Hematopoietic multipotent progenitor cell (in vitro differentiated cells): ENCODE measurements at places on chromosomes 11 and 22. TPM values are rescaled to one million over a fixed set of nuclear protein-coding genes. Genes with fewer than 3 reads are reported as not detected.
A peak's percentile ranks its signal among the peaks of the same experiment; 100 is the strongest.

GRCh38 chr11:19954899-19955298 is 205.4 kb downstream of the DBX1 start:
- no peak for DNase-seq

- DNase-seq, result no peak
These were observed 20.2 kb downstream of the SHISAL1 start for GRCh38 chr22:44292521-44292920.

FADS2 gene
- total RNA-seq, result 110 TPM

- DNase-seq, result no peak
These were observed 20.2 kb upstream of the RASL10A start for GRCh38 chr22:29335656-29336055.

DNA sequence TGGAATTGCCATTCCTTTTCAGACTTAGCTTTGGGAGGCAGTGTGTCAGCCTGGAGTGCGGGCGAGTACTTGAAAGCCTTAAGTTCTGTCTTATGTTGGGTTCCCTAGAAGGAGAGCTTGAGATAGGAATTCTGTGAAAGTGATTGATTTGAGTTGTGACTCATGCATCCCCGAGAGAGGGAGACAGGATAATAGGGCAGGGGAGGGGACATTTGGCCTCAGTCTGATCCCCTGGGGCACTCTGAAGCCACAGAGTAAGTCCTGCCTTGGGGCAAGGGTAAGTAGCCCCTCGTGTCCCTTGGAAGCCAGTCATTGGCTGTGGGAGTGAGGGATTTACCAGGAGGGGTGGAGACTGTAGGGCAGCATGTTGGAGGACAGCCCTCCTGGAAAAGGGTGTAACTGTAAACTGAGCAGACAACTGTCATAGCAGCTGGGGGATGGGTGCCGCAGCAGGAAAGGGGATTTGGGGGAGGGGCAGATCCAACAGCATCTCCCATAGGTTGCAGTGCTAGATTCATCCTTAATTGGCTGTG is 44.0 kb downstream of the KIAA1671 start:
- DNase-seq, result no peak

DNA sequence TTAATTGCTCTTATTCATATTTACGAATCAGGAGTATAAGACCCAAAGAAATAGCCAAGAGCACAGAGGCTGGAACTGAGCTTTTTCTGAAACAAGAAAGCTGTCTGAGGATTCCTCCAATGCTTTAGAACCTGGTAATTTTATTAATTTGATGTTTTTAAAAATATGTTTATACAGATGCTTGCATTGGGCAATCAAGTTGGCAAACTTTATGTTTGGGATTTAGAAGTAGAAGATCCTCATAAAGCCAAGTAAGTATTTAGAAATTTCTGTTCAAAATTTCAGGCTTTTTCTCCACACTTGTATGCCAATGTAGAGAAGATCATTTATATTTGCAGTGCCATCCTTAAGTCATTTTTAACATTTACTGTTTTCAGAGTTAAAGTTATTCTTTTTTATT is 24.3 kb upstream of the HIKESHI start:
- DNase-seq, result no peak

GRCh38 chr11:21965221-21965620 is 227.7 kb upstream of the ANO5 start:
- no peak for DNase-seq

APOBEC3C gene
- 12.9 TPM for total RNA-seq

DNA sequence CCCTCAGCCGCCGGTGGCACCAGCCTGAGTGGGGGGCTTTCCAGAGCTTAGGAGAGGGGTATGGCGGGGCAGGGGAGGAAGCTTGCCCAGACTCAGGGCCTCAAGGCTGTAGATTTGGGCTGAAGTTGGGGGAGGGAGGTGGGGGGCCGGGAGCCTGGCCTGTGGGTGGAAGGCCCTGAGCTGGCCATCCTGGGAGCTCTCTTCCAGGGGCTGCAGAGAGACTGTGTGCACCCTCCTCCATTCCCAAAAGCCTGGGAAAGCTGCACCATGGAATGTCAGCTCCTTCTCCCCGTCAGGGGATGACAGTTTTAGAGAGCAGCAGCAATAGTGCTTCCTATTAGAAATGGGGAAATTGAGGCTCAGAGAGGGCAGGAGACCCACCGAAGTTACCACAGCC is 1.0 kb downstream of the SYT12 start:
- no peak for DNase-seq

DNA sequence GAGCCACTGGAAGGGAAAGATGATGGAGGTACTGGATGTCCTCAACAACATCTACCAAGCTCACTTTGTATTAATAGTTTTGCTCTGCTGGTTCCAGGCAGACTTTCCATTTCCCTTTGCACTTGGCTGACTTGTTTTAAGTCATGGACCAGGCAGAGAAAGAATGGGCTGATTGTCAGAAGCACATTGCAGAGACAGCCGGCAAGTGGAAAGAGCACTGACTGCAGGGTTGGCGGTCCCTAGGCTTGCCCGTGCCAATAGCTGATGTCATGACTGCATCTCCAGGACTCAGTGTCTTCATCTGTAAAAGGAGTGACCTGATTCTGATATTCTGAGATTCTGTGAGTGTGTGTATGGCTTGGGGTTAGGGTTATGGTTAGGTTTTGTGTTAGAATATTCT is 20.9 kb upstream of the NNMT start:
- no peak for DNase-seq

GRCh38 chr11:2923446-2924375 is 5.5 kb downstream of the PHLDA2 start:
- DNase-seq, result no peak

GRCh38 chr22:27842669-27843431 is 41.3 kb upstream of the MN1 start:
- DNase-seq, result no peak

- no peak for DNase-seq
These were observed 728 bp downstream of the TBC1D22A start for GRCh38 chr22:46763051-46763705.

DNA sequence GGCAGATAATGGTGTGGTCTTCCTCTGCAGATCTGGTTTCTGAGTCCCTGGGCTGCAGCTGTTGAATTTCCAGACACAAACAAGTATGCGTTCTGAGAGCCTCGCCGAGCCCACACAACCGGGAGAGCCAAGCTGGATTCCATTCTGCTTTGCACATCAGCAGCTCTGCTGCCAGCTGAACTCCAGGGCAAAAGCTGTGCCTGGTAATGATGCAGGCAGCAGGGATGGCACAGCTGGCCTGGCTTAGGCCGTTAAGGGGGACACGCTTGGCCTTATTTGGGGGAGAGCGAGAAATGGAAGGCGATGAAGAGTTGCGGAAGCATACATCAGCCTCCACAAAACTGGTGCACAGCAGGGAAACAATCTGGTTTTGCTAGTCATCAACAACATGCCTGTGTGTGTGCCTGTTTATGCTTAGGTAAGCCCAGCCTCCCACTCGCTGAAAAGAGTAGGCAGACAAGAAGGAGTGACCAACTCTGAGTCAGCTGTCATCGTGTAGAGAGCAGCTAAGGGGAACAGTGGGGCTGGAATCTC is 25.1 kb downstream of the ADAMTS8 start:
- DNase-seq, result no peak

DNA sequence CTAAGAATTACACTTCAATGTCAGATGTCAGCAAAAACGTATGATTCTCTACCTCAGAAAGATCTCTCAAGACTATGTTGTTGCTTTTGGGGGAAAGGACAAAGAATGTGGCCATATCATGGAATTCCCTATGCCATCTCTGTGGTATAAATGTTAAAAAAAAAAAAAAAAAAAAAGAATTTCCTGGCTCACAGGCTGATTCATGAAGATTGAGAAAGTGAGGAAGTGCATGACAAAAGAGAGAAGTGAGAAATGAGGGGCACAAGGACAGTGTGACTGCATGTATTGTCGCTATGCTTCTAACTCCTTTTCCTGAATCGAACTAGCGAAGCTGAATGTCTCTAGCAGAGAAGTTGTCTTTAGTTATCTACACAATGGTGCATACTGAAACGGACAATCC is 80.6 kb upstream of the CARD18 start:
- DNase-seq, result peak; percentile 13

- DNase-seq, result no peak
These were observed 30.6 kb upstream of the CASP12 start for GRCh38 chr11:104928811-104929210.

- DNase-seq, result no peak
These were observed 47.0 kb downstream of the RCN1 start for GRCh38 chr11:32137869-32138268.

GRCh38 chr22:25546751-25547150 is 17.7 kb upstream of the GRK3 start:
- no peak for DNase-seq

DNA sequence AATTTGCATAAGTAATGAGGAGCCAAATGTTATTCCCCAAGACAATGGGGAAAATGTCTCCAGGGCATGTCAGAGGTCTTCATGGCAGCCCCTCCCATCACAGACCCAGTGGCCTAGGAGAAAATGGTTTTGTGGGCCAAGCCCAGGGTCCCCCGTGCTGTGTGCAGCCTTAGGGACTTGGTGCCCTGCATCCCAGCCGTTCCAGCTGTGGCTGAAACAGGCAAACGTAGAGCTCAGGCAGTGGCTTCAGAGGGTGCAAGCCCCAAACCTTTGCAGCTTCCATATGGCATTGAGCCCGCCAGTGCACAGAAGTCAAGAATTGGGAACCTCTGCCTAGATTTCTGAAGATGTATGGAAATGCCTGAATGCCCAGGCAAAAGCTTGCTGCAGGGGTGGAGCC is 79.9 kb downstream of the FAM181B start:
- no peak for DNase-seq

HEPHL1 gene
- total RNA-seq, result under 0.01 TPM

DNA sequence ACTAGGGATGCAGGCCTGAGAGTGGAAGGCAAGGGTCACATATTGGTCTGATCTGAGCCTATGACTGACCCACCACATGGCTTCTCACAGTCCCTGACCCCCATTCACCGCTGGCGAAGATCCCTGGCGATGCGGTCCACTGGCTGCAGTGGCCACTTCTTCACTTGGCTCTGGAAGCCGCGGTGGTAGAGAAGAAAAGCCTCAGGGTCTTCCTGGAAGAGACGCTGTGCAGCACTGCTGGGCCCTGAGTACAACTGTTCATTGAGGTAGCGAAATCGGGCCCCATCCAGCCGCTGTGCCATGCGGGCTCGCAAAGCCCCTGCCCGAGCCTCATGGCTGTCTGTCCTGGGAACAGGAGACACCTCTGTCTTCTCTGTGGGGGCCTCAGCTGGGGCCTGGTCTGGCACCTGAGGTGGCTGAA is 2.4 kb downstream of the RRP8 start:
- no peak for DNase-seq

SOX10 gene
- total RNA-seq, result not detected

SERPING1 gene
- total RNA-seq, result 49.8 TPM

VPREB1 gene
- 3.5 TPM for total RNA-seq

DEFB131B gene
- total RNA-seq, result not detected

- DNase-seq, result no peak
These were observed 339.7 kb downstream of the DYNC2H1 start for GRCh38 chr11:103448966-103449365.

FOLH1 gene
- total RNA-seq, result 0.54 TPM

- DNase-seq, result no peak
These were observed 11.8 kb upstream of the THY1 start for GRCh38 chr11:119434591-119435330.

- peak; percentile 94 for DNase-seq
These were observed 38.6 kb downstream of the ETS1 start for GRCh38 chr11:128548649-128549255.

NRXN2 gene
- 1.6 TPM for total RNA-seq

GRCh38 chr11:120662071-120662676 is 150.6 kb downstream of the GRIK4 start:
- DNase-seq, result no peak

UBASH3B gene
- total RNA-seq, result 11.0 TPM

GRCh38 chr11:81658722-81659121 is 1074.9 kb downstream of the FAM181B start:
- DNase-seq, result peak; percentile 13

C11orf87 gene
- total RNA-seq, result under 0.01 TPM

DNA sequence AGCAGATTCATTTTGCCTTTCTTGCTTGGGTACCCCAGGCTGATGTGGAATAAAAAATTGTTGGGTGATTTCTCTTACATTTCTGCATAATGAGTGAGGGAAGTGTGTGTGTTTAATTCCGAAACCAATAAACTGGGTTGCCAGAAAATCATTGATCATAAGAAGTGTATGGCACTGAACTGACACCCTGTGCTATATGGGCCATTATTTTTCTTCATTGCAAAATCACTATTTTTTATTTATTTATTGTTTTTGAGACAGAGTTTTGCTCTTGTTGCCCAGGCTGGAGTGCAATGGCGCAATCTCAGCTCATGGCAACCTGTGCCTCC is 14.6 kb upstream of the HIKESHI start:
- no peak for DNase-seq

- peak; percentile 74 for DNase-seq
These were observed at the start of gene DENND6B for GRCh38 chr22:50326956-50327710. Gene DENND6B, minus strand, starts transcription at chr22:50327012. Its CDS starts 24 bp downstream, at chr22:50326988.

DNA sequence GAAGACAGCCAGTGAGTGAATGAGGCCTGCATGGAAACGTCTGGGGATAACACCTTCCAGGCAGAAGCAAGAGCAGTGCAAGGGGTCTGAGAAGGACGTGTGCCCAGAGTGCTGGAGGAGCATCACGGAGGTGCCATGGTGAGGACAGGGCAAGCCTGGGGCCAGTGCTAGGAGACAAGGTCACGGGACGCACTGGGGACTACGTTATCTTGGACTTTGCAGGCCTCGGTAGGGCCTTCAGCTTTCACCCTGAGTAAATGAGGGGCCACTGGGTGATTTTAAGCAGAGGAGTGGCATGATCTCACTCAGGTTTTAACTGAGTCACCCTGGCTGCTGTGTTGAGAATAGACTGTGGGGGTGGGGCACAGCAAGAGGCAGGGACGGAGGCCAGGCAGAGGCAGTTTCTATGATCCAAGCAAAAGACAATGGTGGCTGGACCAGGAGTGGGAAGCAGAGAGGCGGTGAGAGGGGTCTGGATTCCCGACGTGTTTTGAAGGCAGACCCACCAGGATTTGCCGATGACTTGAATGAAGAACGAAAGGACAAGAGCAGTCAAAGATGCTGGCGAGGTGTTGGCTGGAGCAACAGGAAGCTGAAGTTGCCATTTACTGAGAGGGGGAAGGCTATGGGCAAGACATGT is 102.7 kb upstream of the PARVA start:
- no peak for DNase-seq

GRCh38 chr11:123183391-123184099 is 11.5 kb downstream of the CLMP start:
- no peak for DNase-seq

DNA sequence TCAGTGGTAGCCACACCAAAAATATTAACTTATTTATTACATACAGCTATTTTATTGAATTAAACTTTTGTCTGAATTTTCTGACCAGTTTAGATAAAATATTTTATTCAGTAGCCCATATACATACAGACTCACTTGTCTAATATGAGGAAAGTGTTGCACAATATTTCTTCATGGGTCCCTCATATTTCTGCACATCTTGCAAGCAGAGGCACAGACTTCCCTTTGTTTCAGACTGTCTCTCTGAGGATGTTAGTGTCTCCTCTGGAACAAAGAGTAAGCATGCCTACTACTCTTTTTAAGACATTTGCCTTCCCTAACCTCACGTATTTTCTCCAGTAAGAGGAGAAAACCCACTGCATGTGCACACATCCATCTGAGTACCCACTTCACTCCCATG is 81.2 kb downstream of the OR5AK2 start:
- DNase-seq, result no peak

- DNase-seq, result no peak
These were observed 25.2 kb upstream of the CARD16 start for GRCh38 chr11:105070306-105070705.
